Adrenal gland (tissue), 19 donors: ENCODE measurements at places on chromosomes 7 and 10.
A peak's percentile ranks its signal among the peaks of the same experiment; 100 is the strongest.

- no peak for DNase-seq
Measured at GRCh38 chr10:42875388-42875755, 92.8 kb downstream of the BMS1 start.

DNA sequence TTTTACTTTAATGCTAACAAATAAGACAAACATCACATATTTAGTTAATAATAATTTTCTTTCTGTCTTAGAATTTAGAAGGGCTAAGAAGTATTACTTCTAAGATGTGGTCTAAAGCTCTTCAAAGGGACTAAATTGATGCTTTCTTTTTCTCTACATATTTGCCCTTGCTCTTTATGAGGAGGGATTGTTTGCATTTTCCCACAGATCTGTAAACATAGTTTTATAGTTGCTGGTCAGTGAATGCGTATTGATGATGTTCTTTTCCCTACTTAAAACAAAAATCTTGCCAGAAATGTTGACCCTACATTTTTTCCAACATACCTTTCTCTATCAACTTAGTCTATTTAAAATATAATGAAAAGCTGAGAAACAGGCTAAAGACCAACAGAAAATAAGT, 372.4 kb upstream of the LRGUK start:
- no peak for DNase-seq

- no peak for DNase-seq
Measured at GRCh38 chr10:107417446-107417845, 252.9 kb upstream of the SORCS1 start.

DNA sequence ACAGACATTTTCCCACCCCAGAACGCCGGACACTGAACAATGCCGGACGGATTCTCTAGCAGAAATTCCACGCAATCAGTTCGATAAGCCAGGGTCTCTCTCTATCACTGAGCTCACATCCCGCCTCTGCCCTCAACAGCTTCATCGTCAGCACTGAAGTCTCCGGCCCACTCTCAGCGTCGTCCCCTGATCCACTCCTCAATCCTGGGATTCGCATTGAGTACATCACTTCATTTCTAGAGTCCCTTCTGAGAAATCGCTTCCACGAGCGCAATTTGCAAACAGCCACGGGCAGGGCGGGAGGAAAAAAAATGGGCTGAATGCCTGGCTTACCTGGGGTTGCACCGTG, 365 bp downstream of the YME1L1 start:
- DNase-seq, result peak; percentile 40

GRCh38 chr10:17428351-17429097, 25.9 kb downstream of the ST8SIA6 start:
- DNase-seq, result no peak

- DNase-seq, result no peak
Measured at GRCh38 chr10:26909753-26910152, 49.0 kb upstream of the ABI1 start.

DNA sequence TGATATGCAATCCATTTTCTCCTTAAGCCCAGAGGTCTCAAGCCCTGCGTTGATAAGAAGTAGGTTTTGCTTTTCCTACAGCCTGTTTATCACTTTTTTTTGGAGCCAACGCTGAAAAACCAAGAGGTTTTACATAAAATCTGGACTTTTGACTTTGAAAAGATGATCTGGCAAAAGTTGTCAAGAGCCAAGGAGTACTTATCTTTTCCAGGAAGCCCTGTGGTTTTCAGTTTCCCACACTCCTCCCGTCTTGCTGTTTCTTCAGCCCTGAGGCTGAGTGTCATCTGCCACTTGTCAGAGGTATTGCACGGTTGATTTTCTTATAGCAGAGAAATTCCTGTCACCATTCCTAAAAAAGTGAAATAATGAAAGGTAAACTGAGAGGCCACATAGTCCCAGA, 108.7 kb downstream of the TYW1 start:
- DNase-seq, result no peak

GRCh38 chr10:37789590-37789989, 67.8 kb downstream of the ZNF248 start:
- DNase-seq, result no peak

GRCh38 chr10:46530249-46531186, 25.9 kb downstream of the GPRIN2 start:
- no peak for DNase-seq

DNA sequence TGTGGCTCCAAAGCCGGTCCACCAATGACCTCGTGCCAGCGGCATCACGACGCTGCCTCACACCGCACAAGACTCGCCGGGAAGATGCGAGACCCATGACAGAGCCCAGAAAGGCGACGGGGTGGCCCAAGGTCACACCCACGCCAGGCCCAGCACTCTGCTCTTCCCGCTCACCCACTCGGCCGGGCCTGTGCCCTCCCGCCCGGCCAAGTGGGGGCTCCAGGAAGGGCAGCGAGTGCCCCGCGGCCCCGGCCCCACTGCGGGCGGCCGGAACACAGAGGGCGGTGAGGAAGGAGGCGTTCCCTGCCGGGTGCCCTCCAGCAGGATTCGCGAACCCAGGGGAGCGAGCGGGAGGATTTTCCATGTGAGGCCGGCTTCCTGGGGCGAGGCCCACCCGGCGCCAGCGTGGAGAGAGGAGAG, 56.3 kb downstream of the PDGFA start:
- DNase-seq, result no peak

DNA sequence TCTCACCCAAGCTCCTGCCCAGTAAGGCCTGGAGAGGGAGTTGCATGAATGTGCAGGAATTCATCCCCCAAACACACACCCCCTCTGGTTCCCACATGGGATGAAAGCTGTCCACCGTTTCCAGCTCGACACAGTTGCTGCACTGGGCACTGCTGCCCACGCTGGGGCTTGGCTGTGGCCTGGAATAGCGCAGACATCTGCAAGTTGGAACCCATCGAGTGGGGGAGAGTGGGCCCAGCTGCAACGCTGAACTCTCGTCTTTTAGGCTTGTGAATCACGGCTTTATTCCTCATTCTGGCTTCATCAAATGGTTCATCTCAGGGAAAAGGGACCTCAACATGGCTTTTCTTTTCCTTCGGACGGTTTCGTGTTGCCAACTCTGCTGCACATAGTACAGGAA, 264.7 kb downstream of the DNAJB6 start:
- DNase-seq, result no peak

DNA sequence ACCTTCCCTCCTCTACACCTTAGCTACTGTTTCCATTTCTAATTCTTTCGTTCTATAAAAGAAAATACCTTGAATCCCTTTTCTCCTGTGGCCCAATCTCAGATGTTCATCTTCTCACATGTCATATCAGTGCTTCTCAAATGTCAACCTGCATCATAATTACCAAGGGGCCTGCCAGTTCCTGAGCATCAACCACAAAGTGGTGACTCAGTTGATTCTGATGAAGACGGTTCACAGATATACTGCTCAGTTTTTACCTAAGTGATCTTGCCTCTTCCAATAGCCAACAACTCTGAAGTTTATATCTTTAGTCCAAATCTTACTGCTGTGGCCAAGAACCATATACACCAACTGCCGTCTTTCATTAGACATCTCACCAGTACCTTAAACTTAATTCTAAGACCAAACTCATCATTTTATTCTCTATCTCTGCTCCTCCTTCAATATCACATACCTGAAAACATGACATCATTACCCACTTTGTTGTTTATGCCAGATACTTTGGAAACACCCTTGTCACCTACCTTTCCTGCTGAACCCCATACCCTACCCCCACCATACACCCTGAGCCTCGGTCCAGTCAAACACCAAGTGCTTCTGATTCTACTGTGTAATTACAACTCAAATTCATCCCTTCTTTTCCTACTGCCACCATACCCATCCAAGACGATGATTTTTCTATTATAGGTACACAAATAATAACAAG, 115.5 kb downstream of the LMBR1 start:
- DNase-seq, result no peak

- no peak for DNase-seq
Measured at GRCh38 chr7:150996376-150997074, 5.7 kb downstream of the NOS3 start.

- DNase-seq, result no peak
Measured at GRCh38 chr7:13105209-13105608, 417.8 kb downstream of the ARL4A start.

DNA sequence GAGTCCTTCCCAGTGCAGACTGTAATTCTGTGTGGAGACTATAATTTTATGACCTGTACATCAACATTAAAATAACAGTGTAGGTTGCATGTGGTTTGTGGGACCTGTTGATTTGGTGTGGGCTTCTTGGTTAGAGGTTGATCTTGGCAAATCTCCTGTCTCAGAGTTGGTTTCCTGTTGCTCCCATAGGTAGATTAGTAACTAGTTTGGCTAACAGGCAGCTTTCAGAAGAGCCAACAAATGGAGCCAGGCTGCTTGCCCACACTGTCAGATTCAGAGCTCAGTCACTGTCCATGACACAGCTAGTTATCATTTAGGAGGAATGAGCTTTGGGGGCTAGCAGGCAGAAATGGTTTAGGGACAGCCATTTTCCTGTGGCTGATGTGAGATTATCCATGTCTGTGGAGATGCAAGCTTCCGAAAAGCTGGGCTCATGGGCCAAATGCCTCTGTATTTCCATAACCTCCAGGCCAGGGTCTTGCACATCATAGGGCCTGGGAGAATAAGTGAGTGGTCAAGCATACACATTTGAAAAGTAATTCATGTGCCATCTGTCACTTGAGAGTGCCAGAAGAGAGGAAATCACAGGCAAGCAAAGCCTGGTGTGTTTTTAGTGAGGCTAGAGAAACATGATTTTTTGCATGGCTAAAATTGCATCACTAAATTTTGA, 33.4 kb downstream of the CCM2 start:
- no peak for DNase-seq

- DNase-seq, result no peak
Measured at GRCh38 chr10:119299531-119299930, 92.2 kb downstream of the GRK5 start.

DNA sequence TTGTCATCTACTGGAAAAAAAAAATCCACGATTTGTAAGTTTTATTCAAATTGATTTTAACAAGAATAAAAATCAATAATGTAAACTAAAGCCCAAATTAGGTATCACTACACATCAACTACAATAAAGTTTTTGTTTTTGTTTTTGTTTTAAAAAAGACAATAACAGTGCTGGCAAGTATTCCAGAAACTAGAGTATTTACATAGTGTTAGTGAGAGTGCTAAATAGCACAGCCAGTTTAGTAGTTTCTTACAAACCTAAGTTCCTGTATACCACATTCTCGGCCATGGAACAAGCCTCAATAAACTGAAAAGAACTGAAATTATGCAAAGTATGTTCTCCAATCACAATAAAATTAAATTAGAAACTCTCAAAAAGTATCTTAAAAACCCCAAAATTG, 8.1 kb downstream of the ARHGAP12 start:
- DNase-seq, result no peak

- no peak for DNase-seq
Measured at GRCh38 chr7:21671859-21672258, 129.0 kb downstream of the DNAH11 start.

DNA sequence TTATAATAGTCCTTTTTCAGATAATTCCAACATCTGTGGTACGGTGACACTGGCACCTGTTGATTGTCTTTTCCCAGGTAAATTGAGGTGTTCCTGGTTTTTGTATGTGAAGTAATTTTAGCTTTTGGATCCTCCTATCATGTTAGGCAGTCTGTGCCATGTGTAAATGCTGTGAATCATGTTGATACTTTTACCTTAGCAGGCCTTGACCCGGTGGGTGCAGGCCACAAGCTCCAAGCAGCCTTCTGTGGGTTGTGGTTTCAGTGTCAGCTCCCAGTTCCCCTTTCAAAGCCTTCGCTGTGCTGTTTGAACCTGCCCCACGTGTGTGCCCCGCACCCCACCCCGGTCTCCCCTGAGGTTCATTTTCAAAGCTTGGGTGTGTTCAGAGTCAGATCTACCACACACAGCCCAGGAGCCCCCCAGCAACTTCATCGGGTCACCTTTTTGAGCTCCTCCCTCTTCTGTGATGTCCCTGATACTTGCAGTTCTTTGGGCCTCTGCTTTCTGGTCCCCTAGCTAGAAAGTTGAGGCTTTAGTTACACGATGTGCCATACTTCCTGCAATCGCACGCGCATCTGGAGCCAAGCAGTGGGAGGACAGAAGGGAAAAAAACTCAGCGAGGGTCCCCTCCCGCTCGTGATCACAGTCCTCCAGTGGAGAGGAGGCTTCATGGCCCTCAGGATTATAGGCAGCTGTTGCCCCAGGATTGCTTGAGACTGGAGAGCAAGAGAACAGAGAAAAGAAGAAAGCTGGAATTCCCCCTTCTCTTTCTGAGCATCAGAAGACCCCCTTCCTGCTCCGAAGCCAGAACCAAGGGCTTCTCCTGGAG, 8.7 kb upstream of the BHLHA15 start:
- peak; percentile 41 for DNase-seq

DNA sequence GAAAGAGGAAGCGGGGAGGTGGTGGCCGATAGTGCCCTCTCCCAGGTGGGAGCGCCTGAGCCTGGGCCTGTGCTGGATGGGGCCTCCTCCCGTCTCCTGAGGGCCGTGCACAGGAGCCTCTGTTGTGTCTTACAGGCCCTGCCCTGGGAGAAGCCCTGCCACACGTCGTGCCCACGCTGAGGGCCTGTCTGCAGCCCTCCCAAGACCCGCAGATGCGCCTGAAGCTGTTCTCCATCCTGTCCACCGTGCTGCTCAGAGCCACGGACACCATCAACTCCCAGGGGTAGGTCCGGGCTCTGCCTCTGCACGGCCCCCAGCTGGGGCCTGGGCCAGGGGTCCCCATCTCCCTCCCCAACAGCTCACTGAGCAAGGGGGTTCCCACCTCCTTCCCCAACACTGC, 43.3 kb upstream of the PRKAR1B start:
- no peak for DNase-seq

DNA sequence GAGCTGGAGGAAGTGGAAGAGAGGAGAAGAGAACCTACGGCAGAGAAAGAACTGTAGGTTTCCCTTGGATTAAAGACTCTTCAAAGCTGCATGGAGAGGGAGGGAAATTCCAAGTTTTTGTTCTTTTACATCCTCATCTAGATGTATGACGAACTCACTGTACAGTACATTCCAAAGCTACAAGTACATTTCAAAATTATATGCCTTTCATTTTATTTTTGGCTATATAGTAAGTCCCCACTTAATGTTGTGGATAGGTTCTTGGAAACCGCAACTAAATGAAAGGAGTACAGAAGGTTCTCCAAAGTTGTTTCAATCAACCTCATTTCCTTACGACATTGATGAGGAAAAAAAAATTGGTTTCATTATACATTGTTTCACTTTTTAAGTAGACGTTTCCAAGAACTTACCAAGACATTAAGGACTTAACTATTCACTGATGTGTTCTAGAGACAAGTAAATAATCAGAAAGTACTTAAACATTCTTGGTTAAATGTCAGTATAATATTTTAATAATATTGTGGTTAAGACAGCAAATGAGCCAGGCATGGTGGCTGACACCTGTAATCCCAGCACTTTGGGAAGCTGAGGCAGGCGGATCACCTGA, 16.1 kb upstream of the JMJD1C start:
- DNase-seq, result no peak

DNA sequence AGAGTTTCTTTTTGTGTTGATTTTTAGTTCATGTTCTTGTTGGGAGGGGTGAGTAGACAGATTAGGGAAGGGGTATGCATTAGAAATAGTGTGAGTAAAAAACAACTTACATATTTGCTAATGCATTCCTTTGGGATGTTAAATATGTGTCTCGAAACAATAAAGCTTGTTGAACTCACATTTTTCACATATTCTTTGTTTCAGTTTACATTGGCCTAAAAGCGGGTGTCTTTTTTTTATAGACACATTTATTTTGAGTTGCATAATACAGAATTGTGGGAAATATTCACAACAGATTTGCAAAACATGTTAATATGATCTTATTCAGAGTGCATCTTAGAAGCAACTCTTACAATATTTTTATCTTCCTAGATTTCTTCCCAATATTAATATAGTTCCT, 337.5 kb upstream of the CNTNAP2 start:
- no peak for DNase-seq

- DNase-seq, result no peak
Measured at GRCh38 chr7:128726059-128726736, 13.0 kb upstream of the CALU start.
